CD4-positive, alpha-beta T cell treated with Interleukin-6 at 100 ng/mL for 8 hours (primary cell): ENCODE measurements at places on chromosomes 2 and 18.

GRCh38 chr2:16278421-16279200 is 338.3 kb downstream of the MYCN start:
- no peak for DNase-seq

DNA sequence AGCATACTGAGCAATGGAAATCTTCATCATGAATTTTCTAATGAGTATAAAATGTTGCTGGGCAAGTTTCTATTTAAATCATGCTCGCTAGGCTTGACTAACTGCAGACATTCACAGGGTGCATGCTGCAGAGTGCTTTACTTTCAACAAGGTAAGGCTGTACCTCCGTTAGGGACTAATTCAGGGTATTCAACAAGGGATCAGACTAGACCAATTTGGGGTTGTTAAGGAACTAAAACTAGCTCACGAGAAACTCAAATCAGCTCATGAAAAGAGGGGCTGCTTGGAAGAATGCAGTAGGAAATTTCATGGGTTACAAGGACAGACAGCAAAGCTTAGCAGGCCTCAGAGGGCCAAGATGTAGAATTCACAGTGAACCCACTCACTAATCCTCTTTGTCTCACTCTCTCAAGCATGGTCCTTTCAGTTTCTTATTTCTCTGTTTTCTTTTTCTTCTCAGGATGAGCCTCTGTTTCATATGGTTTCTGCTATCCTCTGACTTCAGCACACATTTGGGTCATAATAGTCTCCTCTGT is 2.2 kb downstream of the MYO3B start:
- no peak for DNase-seq

DNA sequence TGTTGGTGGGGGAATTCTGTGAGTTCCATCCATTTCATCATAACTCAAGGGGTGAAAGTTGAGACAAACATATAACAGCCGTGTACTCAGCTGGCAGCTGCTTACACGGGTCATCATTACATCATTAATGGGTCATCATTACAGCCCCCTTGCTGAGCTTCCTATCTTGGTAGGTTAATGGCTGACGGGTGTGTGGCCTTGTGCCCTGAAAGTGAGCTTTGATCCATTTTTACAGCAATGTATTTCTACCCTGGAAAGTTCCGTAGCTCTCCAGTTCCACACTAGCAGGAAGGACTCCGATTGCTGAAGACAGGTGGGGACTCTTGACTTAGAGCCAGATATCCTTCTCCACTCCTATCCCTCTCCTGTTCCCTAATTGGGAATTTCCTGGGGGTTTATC is 105.2 kb upstream of the DLX2 start:
- DNase-seq, result no peak

DNA sequence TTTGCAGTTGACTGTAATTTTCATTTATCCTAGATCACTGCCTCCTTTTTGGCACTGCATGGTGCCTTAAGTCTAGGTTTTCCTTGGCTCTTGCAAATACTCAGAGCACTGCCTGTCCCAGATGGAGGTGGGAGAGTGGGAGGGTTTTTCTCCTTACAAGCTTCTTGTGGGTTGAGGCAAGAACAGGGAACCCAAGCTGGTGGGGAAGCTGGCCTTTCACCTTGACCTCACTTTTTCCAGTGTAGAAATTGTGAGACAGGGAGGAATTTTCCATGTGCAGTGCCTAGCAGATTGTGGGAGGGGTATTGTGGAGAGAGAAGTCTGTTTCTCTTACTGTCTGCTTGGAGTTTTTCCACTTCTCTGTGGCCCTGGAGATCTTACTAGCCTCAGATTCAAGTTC is 21.5 kb downstream of the GALNT1 start:
- DNase-seq, result no peak

- no peak for DNase-seq
These were observed 2.0 kb downstream of the LIMS1 start for GRCh38 chr2:108536133-108536780.

- DNase-seq, result no peak
These were observed 94.0 kb downstream of the PLB1 start for GRCh38 chr2:28589746-28590463.

- no peak for DNase-seq
These were observed 652.0 kb upstream of the SALL3 start for GRCh38 chr18:78327643-78328042.
